ENCODE measurements at places on chromosomes 7 and 10.

DNA sequence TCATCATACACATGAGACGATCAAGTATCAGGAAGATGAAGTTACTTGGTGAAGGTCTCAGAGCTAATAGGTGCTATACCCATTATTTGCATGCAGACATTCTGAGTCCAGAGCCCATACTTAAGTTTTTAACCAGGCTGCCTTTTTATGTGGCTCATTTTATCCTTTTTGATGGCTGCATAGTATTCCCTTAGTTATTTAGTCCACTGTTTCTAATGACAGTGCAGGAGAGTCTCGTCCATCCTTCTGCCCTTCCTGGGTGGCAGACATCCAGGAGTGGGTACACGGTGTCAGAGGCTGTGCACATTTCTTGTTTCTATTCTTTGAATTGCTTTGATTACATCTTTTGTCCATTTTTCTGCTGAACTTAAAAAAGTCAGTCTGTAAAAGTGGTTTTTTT lies 11.8 kb downstream of the PPP2R2D start:
- no peak for DNase-seq

DNA sequence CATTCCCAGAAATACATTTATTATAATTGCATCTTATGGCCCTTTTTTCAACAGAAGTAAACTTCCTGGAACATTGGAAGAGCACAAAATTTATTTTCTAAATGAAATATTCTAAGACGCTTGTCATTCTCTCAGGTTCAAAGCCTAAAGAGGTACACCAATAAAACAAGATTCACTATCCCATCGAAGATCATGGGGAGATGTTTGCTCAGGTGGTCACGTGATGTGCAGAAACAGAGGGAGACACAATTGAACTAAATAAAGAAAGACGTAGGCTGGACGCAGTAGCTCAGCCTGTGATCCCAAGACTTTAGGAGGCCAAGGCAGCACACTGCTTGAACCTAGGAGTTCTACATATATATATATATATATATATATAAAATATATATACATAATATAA lies 46.0 kb upstream of the TMEM254 start:
- no peak for DNase-seq

- no peak for DNase-seq
These were observed 111.6 kb downstream of the ACTR3B start for GRCh38 chr7:152871005-152871677.

GRCh38 chr7:95473276-95473985 lies 12.3 kb upstream of the ASB4 start:
- no peak for DNase-seq

GRCh38 chr7:73611017-73611555 lies 13.2 kb downstream of the MLXIPL start:
- DNase-seq = no peak

All from HuH-7.5 (cell line).